Panc1 (cell line): ENCODE measurements at places on chromosomes 1 and 21. TPM values are rescaled to one million over a fixed set of nuclear protein-coding genes. Genes with fewer than 3 reads are reported as not detected.

TMEM269 gene
- total RNA-seq, result 0.13 TPM

ZBTB7B gene
- total RNA-seq, result 55.8 TPM

APOBEC4 gene
- total RNA-seq, result not detected

KIF26B gene
- total RNA-seq, result 0.33 TPM

PTPN14 gene
- 209 TPM for total RNA-seq

KCNQ4 gene
- 2.6 TPM for total RNA-seq

CCDC27 gene
- not detected for total RNA-seq

STUM gene
- total RNA-seq, result 0.03 TPM

H6PD gene
- total RNA-seq, result 23.5 TPM

ILDR2 gene
- 0.08 TPM for total RNA-seq

TNFRSF4 gene
- total RNA-seq, result 0.62 TPM

PCBP3 gene
- not detected for total RNA-seq

HENMT1 gene
- 23.0 TPM for total RNA-seq

OR4F16 gene
- total RNA-seq, result not detected

PHC2 gene
- 122 TPM for total RNA-seq

TDRD5 gene
- 2.4 TPM for total RNA-seq

NES gene
- 56.3 TPM for total RNA-seq

CHAF1B gene
- total RNA-seq, result 18.4 TPM

SH2D5 gene
- total RNA-seq, result 23.3 TPM

PTPN22 gene
- not detected for total RNA-seq

SYT6 gene
- total RNA-seq, result not detected

CLCN6 gene
- total RNA-seq, result 23.6 TPM

THEM5 gene
- total RNA-seq, result not detected

C1QB gene
- 0.33 TPM for total RNA-seq

HES3 gene
- not detected for total RNA-seq

LHX8 gene
- not detected for total RNA-seq

NR1I3 gene
- not detected for total RNA-seq

MATN1 gene
- total RNA-seq, result 0.59 TPM

PPIAL4G gene
- not detected for total RNA-seq

VPS72 gene
- total RNA-seq, result 71.5 TPM

MEX3A gene
- 15.8 TPM for total RNA-seq
